ENCODE measurements at places on chromosomes 5 and 9. TPM values are rescaled to one million over a fixed set of nuclear protein-coding genes. Genes with fewer than 3 reads are reported as not detected.

OTULINL gene
- 4.3 TPM for total RNA-seq

DNA sequence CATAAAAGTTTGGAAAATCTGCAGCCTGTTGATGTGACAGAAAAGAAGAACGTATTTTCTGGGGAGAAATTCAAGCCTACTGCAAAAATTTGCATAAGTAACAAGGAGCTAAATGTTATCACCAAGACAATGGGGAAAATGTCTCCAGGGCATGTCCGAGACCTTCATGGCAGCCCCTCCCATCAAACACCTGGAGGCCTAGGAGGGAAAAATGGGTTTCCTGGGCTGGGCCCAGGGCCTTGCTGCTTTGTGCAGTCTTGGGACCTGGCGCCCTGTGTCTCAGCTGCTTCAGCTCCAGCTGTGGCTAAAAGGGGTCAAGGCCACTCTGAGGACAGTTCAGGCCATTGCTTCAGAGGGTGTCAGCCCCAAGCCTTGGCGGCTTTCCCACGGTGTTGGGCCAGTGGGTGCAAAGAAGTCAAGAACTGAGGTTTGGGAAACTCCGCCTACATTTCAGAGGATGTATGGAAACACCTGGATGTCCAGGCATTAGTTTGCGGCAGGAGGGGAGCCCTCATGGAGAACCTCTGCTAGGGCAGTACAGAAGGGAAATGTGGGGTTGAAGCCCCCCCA lies 13.1 kb downstream of the CERT1 start:
- no peaks in the 10 kb centered on the region for H3K27me3 ChIP-seq
- no peak overlapping the region for H3K4me3 ChIP-seq
- H3K27ac ChIP-seq = no peak overlapping the region
- H3K36me3 ChIP-seq = peaks cover 6% of the 10 kb centered on the region

NCS1 gene
- 56.6 TPM for total RNA-seq

DNA sequence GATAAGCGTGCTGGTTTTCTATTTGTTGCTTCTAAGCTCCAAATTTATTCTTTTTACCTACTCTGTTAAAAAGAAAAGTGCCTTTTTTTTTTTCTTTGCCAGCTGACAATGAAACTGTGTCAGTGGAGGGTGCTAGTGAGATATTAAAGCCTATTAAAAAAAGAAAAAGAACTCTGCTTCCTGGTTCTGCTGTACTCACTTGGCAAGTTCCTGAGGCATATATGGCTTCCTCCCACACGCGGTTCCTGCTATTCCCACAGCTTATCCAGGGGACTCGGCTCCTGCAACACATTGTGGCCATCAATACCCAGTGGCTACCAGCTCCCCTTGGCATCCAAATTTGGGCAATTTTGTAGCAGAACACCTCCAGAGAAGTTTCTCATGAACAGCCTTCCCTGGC lies 1977.7 kb upstream of the CDH9 start:
- peaks cover 10% of the 10 kb centered on the region for H3K4me1 ChIP-seq
- no peak for DNase-seq
- no peaks in the 10 kb centered on the region for H3K36me3 ChIP-seq
- H3K4me3 ChIP-seq = no peak overlapping the region
- no peak overlapping the region for H3K27ac ChIP-seq

BASP1 gene
- 181 TPM for total RNA-seq

Data from chondrocyte (in vitro differentiated cells).